Small intestine (tissue), 16 donors: ENCODE measurements at places on chromosomes 2 and 18. TPM values are rescaled to one million over a fixed set of nuclear protein-coding genes. Genes with fewer than 3 reads are reported as not detected.

The UPP2 gene
- 0.19 TPM for polyA plus RNA-seq

The TMBIM1 gene
- 131 TPM for polyA plus RNA-seq

The MROH2A gene
- 1.6 TPM for polyA plus RNA-seq

GRCh38 chr2:214995926-214996670 lies 142.3 kb downstream of the ABCA12 start:
- DNase-seq = no peak

DNA sequence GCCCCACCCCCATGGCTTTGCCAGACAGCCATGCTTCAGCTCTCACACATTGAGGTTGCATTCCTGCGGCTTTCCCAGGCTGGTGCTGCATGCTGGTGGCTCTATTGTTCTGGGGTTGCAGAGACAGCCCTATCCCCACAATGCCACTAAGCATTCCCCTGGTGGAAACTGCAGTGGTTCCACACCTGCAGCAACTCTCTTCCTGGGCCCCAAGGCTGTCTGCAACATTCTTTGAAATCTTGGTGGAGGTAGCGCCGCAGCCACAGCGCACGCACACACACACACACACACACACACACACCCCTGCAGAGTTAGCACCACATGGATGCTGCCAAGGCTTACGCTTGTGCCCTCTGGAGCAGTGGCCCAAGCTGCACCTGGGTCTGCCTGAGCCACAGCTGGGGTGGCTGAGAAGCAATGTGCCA lies 21.4 kb downstream of the SFXN5 start:
- no peak for DNase-seq

DNA sequence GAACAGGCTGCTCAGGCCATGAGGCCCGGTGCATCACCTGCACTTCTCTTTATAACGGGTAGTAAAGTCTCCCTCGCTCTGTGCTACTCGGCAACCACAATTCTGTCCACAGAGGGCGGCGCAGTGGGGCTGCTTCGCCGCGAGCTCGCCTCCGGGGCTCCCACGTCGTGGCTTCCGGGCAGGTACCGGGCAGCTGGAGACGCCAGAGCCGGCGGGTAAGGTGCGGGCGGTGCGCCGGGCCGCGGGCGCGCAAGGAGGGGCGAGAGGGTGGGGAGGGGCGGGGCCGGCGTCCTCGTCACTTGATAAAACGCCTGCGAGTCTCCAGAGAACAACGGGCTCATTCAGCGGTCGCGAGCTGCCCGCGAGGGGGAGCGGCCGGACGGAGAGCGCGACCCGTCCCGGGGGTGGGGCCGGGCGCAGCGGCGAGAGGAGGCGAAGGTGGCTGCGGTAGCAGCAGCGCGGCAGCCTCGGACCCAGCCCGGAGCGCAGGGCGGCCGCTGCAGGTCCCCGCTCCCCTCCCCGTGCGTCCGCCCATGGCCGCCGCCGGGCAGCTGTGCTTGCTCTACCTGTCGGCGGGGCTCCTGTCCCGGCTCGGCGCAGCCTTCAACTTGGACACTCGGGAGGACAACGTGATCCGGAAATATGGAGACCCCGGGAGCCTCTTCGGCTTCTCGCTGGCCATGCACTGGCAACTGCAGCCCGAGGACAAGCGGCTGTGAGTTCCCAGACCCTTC lies at the start of gene ITGA6:
Gene ITGA6, plus strand, starts transcription at position 331 of the 734 bp plus-strand sequence.
- DNase-seq = peak; percentile 93

The SEMA4F gene
- 0.27 TPM for polyA plus RNA-seq

DNA sequence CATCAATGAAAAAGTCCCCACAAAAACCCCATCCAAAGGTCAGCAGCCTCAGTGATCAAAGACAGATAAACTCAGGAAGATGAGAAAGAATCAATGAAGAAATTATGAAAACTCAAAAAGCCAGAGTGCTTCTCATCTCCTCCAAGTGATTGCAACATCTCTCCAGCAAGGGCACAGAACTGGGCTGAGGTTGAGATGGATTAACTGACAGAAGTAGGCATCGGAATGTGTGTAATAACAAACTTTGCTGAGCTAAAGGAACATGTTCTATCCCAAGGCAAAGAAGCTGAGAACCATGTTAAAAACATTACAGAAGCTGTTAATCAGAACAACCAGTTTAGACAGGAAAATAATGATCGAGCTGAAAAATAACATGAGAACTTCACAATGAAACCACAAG lies 442.8 kb upstream of the SYT4 start:
- no peak for DNase-seq

The ASB18 gene
- not detected for polyA plus RNA-seq
